Brain microvascular endothelial cell (primary cell): ENCODE measurements at places on chromosomes 13 and 19.

- no peak for DNase-seq
Observed at GRCh38 chr19:52335768-52336116, 301 bp upstream of the ZNF610 start.

DNA sequence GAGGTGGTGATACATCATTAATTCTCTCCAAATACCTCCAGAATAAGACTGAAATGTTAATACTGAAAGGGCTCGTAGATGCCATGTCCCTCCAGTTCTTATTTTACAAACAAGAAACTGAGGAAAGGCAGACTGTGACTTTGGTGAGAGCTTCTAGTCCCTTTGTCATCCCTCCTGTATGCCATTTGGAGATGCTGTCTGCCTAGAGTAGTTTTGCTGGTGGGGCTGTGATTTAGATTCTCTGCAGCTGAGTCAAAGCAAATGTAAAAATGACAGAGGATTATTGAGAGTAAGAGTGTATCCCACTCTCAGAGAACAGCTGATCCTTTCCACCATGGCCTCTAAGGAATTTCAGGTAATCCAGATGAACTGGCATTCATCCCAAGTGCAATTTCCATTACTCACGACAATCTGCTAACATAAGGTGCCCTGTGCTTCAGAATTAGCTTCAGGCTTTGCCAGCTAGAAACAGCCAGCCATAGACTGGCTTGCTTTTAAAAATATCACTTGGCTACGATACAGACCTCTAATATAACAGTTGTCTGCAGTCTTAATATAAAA is 16.8 kb downstream of the PABPC3 start:
- DNase-seq, result no peak

DNA sequence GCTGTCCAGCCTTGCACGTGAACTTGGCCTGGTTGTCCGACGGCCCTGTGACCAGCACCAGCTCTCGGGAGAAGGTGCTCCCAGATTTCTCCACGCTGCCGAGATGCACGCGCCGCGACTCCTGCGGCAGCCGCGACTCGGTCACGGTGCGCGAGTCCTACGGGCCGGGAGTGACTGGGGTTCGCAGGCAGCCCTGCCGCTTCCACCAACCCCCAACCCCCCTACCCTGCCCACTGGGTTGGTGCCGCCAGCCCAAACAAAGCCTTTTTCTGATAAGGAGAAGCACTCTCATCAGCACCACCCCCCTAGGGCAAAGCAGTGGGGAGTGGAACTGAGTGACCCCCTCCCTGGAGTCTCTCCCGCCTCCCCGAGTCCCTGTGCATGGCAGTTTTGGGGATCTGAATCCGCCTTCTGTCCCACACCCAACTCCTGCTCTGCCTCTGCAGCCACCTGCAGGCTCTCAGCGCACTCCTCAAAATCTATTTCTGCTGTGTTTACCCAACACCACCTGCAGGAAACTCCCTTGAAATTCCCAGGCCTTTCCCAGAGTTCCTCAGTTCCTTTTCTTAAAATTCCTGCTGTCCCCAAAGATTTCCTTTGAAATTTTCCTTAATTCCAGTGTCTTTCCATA is 6.2 kb downstream of the NPHS1 start:
- DNase-seq, result no peak

DNA sequence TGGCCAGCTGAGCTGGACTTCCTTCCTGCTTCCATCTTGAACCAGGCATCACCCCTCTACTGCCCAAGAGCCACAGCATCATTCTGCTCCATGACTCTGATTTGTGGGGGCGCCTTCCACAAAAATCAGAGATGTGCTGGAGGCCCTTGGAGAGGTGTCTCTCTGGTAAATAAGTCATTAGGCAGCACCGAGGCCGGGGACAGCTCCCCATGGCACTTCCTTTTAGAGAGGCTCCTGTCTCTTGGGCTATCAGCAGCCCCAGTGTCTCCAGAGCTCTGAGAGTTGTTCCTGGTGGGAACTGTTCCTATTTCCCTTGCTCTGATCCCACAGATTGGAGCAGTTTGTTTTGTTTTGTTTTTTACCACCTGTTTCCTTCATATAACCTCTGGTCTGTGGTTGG is 19.9 kb downstream of the NWD1 start:
- peak; percentile 7 for DNase-seq

DNA sequence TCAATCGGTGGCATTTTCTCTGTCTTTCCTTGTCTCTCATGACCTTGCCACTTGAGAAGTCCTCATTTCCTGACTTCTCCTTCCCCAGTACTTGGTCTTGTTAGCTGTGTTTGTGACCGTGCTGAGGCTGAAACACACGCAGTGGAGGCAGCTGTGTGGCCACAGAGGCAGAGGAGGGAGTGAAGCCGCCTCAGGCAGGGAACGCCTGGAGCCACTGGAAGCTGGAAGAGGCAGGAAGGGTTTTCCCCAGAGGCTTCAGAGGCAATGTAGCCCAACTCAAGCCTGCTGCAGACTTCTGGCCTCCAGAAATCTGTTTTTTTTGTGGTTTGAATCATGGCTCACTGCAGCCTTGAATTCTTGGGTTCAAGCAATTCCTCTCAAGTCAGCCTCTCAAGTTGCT is 29.2 kb upstream of the ARGLU1 start:
- peak; percentile 14 for DNase-seq

GRCh38 chr13:113879017-113879416 is 15.1 kb upstream of the GAS6 start:
- DNase-seq, result no peak

GRCh38 chr13:42984026-42984425 is 8.0 kb downstream of the EPSTI1 start:
- DNase-seq, result no peak

GRCh38 chr19:33627526-33627925 is 5.8 kb downstream of the CHST8 start:
- no peak for DNase-seq
